ENCODE measurements at places on chromosomes 1 and 21.

GRCh38 chr1:44881011-44881632 is 38.1 kb upstream of the PTCH2 start:
- no peak for DNase-seq

- no peak for DNase-seq
Measured at GRCh38 chr1:68100571-68100970, 50.1 kb upstream of the DIRAS3 start.

DNA sequence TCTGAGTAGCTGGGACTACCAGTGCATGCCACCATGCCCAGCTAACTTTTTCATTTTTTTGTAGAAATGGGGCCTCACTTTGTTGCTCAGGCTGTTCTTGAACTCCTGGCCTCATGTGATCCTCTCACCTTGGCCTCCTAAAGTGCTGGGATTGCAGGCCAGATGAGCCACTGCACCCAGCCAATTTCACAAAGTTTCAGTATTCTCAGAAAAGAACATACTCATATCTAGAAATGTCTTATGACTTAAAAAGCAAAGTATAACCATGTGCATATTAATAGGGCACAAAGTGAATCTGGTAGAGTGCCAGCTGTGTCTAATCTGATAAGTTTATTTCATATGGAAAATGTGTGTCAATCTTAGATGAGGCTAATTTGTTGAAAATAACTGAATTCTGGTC is 87.5 kb upstream of the CACYBP start:
- DNase-seq, result no peak

DNA sequence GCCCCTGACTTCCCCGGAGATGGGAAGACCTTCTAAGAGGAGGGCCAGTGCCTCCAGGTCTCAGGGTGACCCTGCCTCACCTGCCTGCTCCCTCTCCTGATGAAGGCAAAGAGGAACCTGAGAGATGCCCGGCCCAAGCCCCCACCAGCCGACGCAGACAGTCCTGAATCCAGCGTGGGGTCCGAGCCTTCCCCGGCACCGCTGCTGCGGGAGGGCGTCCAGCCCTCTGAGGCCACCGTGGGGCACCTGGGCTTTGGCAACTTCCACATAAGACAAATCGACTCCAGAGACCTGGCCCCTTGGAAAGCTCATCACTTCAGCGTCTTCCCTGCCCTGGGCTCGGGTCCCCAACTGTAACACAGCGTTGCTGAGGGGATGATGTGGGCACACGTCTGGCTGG is 122.2 kb downstream of the CASZ1 start:
- no peak for DNase-seq

GRCh38 chr1:6807782-6808181 is 22.5 kb downstream of the CAMTA1 start:
- DNase-seq, result no peak

GRCh38 chr1:39835110-39835509 is 46.4 kb upstream of the BMP8B start:
- no peak for DNase-seq

- DNase-seq, result no peak
Measured at GRCh38 chr1:157278383-157279137, 140.4 kb upstream of the ETV3 start.

- DNase-seq, result peak; percentile 23
Measured at GRCh38 chr1:917466-918091, 6.1 kb upstream of the SAMD11 start.

- no peak for DNase-seq
Measured at GRCh38 chr1:179251675-179252074, 22.2 kb upstream of the ABL2 start.

DNA sequence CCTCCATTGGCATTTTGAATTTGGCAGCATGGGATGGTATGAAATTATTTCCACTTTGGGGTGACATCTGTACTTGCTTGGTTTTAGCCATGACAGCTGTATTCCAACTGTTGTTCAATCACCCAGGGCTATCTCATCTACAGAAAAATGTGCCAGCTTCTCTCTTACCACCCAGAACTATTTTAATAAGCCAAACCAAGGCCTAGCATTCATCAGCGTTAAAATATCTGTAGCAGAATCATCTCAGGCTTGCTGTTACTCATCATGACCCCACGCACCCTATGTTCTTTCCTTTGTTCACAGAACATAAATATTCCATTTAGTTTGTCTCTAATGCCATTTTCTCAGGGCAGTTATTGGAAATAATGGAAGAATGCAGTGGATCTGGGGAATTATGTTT is 49.8 kb downstream of the GIPC2 start:
- no peak for DNase-seq

GRCh38 chr1:25906644-25907300 is 553 bp upstream of the STMN1 start:
- peak; percentile 96 for DNase-seq

DNA sequence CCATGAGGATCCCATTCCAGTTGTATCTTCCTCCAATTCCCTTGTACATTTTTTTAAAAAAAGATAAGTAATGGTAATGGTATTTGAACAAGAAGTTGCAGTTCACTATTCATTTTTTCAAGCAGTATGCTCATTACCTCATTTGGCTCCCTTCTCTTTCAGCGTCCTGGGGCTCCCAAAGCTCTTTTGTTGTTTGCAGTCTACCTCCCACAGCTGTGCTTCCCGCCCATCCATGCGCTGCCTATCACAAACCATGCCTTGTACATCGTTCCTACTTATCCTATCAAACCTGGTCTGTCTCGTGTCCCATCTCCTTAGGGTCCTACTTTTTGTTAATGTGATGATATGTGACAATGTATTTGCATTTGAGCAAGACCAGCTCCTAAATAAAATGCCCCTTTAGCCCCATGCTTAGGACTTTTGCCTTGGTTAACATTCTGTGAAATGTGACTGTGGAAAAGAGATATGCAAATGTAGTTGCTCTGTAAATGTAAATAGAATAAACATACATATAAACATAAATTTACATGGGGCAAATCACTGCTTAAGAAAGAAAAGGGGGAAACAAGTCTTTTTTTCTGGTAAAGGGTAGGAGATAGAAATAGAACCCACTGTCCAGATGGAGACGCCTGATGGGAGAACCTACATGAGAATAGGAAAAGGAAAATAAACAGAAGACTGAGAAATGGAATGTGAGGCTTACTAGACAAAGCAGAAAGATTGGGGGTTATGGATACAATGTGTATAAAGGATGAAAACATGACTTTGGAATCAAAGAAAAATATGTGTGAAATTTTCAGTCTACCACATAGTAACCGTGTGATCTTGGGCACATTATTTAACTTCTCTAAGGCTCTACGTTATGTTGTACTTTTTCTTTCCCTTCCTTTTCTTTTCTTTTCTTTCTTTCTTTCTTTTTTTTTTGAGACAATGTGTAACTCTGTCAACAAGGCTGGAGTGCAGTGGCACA is 59.8 kb upstream of the PLXNA2 start:
- no peak for DNase-seq

- no peak for DNase-seq
Measured at GRCh38 chr1:234963904-234964702, 164.5 kb downstream of the TOMM20 start.

DNA sequence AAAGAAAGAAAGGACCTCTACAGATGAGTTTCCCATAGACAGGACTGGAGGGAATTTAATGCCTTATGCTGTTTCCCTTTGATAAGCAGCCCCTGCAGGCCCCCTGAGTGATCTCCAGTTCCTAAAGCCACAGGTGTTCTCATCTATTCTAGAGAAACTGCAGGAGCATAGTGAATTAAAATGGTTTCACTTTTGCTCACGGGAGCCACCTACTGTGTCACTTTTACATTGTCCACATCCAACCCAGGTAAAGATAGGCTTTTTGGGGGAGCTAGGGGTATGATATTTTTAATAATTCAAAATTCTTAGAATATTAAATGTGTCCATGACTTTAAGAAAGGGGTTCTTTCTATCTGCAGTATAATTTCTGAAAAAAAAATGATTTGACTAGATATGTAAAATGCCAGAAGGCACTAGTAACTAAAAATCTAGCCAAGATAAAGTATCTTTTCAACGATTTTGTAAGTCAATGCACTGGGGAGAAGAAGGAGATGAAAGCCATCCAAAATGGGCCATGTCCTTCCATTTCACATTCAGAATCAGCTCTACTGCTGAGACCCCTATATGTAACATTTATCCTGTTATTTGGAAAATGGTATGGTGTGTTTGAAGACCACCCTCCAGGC is 267.3 kb upstream of the DUSP10 start:
- DNase-seq, result no peak

GRCh38 chr1:160711602-160712311 is at the start of gene CD48:
CD48 (minus strand) TSS chr1:160711822; CDS start chr1:160711763, 59 bp downstream.
- DNase-seq, result no peak

DNA sequence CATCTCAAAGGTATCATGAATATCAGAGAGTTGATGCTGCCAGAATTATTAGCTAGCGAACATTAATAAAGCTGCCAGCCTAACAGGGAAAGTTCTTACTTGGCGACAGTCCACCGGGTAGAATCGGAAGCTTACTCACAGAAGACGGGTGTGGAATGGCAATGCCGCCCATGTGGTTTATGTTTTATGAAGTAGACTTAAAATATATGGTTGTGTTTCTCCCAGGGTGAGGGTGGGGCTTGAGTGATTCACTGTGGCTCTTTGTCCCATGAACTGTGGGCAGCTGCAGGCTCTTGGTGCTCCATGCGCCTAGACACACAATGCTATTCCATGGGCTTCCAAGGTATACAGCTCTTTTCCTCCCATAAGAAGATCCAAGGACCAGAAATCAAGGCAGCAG is 162.7 kb downstream of the PIGK start:
- DNase-seq, result no peak

DNA sequence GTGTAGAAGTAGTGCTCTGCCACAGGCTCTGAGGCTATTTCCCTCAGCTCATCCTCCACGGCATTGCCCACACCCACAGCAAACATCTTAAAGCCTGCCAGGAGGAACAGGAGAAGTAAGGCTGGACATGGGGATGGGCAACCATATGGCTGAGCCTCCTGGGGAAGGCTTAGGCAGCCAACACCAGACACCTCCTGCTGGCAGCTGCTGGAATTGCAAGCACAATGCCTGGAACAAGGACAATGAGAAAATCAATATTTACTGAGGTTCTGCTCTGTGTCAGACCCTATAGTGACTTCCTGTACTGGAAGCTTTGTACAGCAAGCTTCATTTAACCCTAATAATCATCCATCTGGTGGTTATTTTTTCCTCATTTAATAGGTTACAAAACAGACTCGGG is 8.2 kb downstream of the MATN1 start:
- no peak for DNase-seq

DNA sequence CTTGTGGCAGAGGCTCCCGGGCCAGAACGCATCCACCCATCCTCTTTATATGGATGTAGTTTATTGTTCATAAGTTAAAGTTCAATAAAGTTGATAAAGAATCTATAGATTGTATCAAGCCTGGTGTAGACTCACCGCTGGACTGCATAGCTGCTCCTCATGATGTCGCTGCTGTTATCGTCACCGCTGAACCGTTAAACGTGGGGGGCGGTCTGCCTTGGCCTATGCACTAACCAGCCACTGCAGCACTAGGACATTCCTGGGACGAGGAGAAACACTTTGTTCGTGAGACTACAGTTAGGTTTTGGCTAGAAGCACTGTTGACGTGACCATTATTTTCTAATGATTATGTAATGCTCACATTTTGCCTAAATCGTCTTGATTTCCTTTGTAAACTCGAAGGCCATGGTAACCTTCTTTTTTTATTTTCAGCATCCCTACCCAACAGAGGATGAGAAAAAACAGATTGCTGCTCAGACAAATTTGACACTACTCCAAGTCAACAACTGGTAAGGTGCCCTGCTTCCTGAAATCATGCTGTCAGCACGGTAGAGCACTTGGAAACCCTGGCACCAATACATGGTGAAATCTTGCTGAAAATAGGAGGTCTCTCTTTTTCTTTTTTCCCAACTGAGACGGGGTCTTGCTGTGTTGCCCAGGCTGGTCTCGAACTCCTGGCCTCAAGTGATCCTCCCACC is 50.2 kb downstream of the PKNOX1 start:
- no peak for DNase-seq

DNA sequence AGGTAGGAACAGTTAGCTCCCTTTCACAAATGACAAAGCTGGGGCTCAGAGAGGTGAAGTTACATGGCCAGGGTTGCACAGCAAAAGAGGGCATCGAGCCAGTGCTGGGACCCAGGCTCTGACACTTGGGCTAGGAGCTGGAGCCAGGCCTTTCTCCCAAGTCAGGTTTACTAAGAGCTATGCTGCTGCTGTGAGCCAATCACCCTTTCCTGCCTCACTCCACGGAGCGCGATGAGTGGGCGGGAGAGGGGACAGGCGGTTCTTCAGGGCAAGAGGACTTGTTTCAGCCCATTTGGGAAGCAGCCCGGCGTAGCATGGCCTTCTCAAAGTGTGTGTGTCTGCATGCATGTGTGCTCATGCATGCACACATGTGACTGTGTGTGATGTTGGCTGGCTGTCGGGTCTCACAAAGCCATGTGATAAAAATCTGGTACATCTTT is 10.6 kb downstream of the ID3 start:
- no peak for DNase-seq

- DNase-seq, result no peak
Measured at GRCh38 chr1:223077247-223077833, 65.7 kb downstream of the TLR5 start.

GRCh38 chr1:48771561-48771960 is 5.1 kb downstream of the BEND5 start:
- no peak for DNase-seq

- no peak for DNase-seq
Measured at GRCh38 chr1:22645931-22646330, 2.5 kb downstream of the C1QC start.

DNA sequence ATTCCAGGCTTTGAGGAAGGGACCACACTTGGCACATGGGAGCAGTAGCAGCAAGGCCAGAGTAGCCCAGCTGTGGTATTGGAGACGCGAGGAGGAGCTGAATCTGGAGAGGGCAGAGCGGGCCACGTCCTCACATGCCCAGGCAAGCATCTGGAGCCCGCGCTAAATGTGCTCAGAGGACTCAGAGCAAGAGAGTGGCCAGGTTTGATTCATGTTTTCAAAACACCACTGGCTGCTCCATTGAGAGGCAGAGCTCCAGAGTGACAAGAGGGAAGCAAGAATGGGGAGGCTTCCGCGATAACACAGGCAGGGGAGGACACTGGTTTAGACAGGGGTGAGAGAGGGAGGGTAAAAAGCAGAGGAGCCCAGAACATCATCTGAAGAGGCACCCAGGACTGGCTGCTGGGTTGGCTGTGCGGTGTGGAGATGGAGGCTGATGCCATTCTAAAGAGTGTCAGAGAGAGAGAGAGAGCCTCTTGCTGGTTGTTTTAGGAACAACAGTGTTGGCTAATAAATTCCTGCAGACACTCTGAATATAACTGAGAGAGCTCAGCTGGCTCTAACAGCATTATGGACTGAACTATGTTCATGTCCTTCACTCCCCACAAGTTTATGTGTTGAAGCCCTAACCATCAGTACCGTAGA is 32.3 kb downstream of the RCAN1 start:
- no peak for DNase-seq

All from WERI-Rb-1 (cell line).